Stimulated activated naive B cell treated with anti-CD40 and anti-IgM and Interleukin-4, amounts not matched to agents 10 μg/mL and 1 μg/mL and 100 μg/mL, for 72 hours (primary cell): ENCODE measurements at places on chromosomes 1 and 21.

DNA sequence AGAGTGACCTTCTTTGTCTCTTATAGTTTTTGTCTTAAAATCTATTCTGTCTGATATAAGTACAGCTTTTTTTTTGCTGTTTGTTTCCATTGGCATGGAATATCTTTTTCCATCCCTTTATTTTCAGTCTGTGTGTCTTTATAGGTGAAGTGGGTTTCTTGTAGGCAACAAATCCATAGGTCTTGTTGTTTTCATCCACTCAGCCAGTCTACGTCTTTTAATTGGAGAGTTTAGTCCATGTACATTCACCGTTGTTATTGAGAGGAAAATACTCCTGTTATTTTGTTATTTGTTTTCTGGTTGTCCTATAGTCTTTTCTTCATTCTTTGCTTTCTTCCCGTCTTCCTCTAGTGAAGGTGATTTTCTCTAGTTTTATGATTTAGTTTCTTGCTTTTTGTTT, 115.9 kb downstream of the IFI44 start:
- DNase-seq: no peak
- H3K27ac ChIP-seq: no peak overlapping the region
- H3K4me1 ChIP-seq: no peaks in the 10 kb centered on the region
- H3K36me3 ChIP-seq: no peaks in the 10 kb centered on the region
- no peak overlapping the region for H3K4me3 ChIP-seq

DNA sequence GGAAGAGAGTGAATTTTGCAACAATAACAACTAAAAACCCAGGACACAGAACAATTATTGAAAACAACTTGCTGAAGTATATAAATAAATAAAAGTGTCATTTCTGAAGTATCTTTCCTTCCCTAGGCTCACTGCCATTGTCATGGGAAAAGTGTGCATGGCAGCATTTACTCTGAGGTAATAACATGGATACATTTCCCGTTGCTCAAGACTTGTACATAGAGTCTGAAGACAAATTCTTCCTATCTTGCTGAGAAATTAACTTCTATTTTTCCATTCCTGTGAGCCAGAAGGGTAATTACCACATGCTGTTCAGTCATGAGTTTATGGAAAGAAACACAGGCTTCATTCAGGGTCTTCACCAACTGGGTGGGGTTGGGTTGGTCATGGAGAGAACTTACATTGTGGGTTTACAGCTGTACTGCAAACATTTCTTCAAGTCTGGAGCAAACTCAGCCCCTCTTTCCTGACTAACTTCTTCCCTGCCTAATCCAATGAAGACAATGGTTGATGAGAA, 32.2 kb downstream of the ST6GALNAC3 start:
- H3K27ac ChIP-seq: no peak overlapping the region
- H3K27me3 ChIP-seq: no peaks in the 10 kb centered on the region
- H3K4me3 ChIP-seq: no peak overlapping the region
- H3K4me1 ChIP-seq: peaks cover 31% of the 10 kb centered on the region
- no peak for DNase-seq

DNA sequence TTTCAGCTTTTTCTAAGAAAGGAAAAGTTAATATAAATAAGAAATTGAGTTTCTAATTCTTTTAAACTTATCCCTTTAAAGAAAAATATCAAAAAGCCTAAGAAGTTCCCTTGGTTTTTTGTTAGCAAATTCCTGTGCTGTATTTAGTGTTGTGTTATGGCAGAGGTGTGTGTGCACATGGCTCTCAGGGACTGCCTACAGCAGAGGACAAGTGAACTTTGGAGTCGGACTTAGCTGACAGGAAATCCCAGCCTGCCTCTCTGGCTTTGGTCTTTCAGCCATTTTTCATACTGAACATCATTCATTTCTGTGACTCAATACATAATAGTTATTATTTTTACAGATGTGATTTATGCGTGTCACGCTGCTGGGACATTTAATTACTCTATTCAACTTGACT, 149.6 kb downstream of the FMN2 start:
- no peaks in the 10 kb centered on the region for H3K36me3 ChIP-seq
- no peaks in the 10 kb centered on the region for H3K4me1 ChIP-seq
- H3K4me3 ChIP-seq: no peak overlapping the region
- no peaks in the 10 kb centered on the region for H3K27me3 ChIP-seq

GRCh38 chr1:119250299-119250698, 109.8 kb upstream of the WARS2 start:
- H3K27me3 ChIP-seq: no peaks in the 10 kb centered on the region
- no peaks in the 10 kb centered on the region for H3K4me1 ChIP-seq
- no peak overlapping the region for H3K4me3 ChIP-seq
- H3K27ac ChIP-seq: no peak overlapping the region
- H3K36me3 ChIP-seq: peaks cover 3% of the 10 kb centered on the region
- no peak for DNase-seq
